ENCODE measurements at places on chromosomes 6 and 20. TPM values are rescaled to one million over a fixed set of nuclear protein-coding genes. Genes with fewer than 3 reads are reported as not detected.

The SCRT2 gene
- not detected for total RNA-seq

The DDO gene
- 0.08 TPM for total RNA-seq

The HLA-DQA1 gene
- total RNA-seq = 3.9 TPM

The SLC22A2 gene
- total RNA-seq = not detected

The ATXN1 gene
- 29.3 TPM for total RNA-seq

The NNAT gene
- 0.28 TPM for total RNA-seq

The KIZ gene
- total RNA-seq = 17.7 TPM

The EYA2 gene
- 27.7 TPM for total RNA-seq

The EBF4 gene
- 1.7 TPM for total RNA-seq

The OTOR gene
- not detected for total RNA-seq

The HIVEP1 gene
- total RNA-seq = 23.7 TPM

The OR2B6 gene
- not detected for total RNA-seq

The BTN1A1 gene
- total RNA-seq = not detected

The PRPH2 gene
- total RNA-seq = 0.08 TPM

The GSS gene
- 56.9 TPM for total RNA-seq

DNA sequence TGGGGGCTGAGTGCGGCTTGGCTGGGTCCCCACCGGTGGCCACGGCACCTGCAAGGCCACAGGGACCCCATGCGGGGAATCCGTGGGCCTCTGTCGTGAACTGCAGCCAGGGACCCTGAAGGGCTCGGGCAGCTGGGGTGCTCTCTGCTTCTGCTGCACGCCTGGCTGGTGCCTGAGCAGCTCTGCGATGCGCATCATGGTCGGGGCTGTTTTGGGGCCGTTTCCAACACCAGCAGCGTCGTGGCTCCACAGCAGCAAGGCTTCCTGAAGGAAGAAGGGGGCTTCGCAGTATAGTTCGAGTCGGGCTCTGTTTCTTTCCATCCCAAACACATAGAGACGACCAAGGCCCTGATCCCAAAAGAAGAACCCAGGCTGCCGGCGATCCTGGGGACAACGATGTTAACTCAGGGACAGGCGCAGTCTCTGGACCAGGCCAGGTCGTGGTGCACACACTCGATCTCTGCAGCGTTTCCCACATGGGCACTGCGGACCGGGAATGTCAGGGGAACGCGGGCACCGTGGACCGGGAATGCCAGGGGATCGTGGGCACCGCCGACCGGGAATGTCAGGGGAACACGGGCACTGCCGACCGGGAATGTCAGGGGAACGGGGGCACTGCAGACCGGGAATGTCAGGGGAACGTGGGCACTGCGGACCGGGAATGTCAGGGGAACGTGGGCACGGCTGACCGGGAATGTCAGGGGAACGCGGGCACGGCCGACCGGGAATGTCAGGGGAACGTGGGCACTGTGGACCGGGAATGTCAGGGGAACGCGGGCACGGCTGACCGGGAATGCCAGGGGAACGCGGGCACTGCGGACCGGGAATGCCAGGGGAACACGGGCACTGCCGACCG, 36.8 kb upstream of the BHLHE23 start:
- no peak for ATAC-seq

- ATAC-seq = no peak
Observed at GRCh38 chr6:166420351-166420750, 37.6 kb upstream of the MPC1 start.

DNA sequence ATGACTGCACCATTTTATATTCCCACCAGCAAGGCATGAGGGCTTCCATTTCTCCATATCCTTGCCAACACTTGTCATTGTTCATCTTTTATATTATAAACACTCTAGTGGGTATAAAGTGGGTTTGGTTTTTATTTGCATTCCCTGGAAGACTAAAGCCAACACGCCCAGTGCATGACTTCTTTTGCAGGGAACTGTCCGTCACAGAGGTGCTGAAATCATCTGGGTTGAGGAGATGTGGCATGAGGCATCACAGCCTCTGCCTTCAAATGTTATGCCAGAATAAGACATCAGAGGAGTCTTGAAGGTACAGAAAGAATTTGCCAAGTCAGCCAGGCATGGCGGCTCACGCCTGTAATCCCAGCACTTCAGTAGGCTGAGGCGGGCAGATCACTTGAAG, 29.9 kb upstream of the FAM210B start:
- ATAC-seq = no peak

GRCh38 chr6:16511040-16511660, 250.1 kb downstream of the ATXN1 start:
- ATAC-seq = peak; percentile 64

- no peak for ATAC-seq
Observed at GRCh38 chr6:151101161-151101815, 138.5 kb upstream of the AKAP12 start.

- no peak for ATAC-seq
Observed at GRCh38 chr6:79440598-79440997, 96.6 kb downstream of the LCA5 start.

GRCh38 chr6:162726947-162727321, 632 bp downstream of the PRKN start:
- peak; percentile 11 for ATAC-seq

GRCh38 chr6:37244430-37245310, 12.9 kb upstream of the TBC1D22B start:
- ATAC-seq = peak; percentile 90

GRCh38 chr20:24616258-24617079, 147.0 kb downstream of the SYNDIG1 start:
- no peak for ATAC-seq

GRCh38 chr6:143999406-143999805, 8.7 kb downstream of the PLAGL1 start:
- ATAC-seq = no peak

DNA sequence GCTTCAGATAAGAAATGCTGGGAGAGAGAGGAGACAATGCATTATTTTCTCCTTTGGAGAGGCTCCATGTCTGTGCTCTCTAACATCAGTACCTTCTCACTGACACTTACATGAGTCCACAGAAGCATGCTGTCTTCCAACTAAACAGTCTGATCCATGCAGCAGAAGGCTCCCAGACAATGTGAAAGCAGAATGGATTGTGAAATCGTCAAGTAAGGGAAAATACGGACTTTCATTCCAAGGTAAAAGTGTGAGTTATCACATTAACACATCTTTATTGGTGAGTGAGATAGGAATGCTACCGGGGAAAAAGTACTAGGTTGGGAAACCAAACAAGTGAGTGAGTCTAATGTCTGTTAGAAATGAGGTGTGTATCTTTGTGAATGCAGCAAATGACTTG, 167.6 kb upstream of the KCNK16 start:
- ATAC-seq = no peak

DNA sequence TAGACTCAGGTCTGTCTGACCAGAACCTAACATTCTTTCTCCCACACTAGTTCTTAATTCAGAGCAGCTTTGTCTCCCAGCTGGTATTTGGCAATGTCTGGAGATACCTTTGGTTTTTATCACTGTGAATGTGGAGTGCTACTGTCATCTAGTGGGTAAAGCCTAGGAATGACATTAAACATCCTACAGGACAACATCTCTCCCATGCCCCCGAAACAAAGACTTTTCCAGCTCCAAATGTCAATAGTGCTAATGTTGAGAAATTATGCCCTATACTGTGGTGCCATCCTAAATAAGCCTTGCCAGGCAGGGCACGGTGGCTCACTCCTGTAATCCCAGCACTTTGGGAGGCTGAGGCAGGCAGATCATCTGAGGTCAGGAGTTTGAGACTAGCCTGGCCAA, 4.2 kb upstream of the TTPAL start:
- no peak for ATAC-seq

- ATAC-seq = peak; percentile 63
Observed at GRCh38 chr20:34968042-34968775, 12.5 kb downstream of the MYH7B start.

GRCh38 chr6:151699719-151700118, 107.8 kb upstream of the ESR1 start:
- no peak for ATAC-seq

GRCh38 chr6:152721956-152722355, 24.3 kb downstream of the MYCT1 start:
- ATAC-seq = no peak

DNA sequence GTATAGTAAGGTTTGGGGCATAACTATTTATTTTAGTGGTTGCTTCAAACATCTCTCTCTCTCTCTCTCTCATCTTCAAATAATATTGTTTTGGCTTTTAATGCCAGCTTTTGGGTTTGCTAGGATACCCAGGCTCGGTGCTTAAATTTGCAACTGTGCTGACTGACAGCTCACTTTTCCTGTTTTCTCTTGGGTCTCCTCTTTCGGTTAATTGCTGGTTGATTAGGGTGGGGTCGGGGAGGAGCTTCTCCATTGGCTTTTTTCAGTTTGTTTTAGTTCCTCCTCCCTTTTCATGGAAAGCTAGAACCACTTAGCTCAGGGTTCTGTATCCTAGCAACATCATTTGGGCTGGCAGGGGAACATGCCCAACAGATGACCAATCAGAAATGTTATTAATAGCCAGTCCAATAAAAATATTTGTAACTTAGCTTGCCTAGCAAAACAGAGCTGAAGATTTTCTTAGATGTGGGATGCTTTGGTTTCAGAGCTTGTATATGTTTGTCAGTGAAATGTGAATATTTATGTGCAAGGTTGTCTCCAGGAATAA, 11.3 kb downstream of the TFAP2B start:
- ATAC-seq = no peak

- no peak for ATAC-seq
Observed at GRCh38 chr6:44967481-44967880, 360.6 kb upstream of the RUNX2 start.

GRCh38 chr6:73364549-73364948, 2.1 kb downstream of the KHDC3L start:
- ATAC-seq = no peak

- no peak for ATAC-seq
Observed at GRCh38 chr6:35178932-35179832, 34.6 kb upstream of the SCUBE3 start.

DNA sequence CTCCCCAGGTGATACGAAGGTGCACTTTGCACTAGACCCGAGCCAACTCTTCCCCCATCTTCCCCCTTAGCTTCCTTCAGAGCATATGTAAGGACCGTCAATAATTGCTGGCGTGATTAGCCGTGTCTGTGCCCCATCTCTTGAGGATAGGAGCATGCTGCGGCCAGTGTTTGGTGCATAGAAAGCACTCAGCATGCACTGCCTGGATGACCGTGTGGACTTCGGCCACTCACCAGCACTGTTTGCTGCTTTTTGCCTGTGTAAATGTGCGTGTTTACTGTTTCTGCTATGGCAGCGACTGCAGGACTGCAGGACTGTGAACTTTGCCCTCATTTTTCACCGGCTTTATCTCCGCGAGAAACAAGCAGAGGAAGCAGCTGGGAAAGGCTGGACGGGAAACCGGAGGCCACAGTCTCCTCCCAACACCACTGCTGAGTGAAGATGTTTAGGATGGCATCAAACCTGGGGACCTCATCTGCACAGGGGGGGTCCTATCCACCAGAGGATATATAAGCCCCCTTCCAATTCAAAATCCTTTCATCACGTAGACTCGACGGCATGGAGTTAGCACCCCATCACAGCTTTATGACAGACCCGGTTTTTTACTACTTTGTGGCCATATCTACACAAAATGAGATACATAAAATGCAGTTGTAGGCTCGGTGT, 150.6 kb upstream of the AFDN start:
- ATAC-seq = no peak

DNA sequence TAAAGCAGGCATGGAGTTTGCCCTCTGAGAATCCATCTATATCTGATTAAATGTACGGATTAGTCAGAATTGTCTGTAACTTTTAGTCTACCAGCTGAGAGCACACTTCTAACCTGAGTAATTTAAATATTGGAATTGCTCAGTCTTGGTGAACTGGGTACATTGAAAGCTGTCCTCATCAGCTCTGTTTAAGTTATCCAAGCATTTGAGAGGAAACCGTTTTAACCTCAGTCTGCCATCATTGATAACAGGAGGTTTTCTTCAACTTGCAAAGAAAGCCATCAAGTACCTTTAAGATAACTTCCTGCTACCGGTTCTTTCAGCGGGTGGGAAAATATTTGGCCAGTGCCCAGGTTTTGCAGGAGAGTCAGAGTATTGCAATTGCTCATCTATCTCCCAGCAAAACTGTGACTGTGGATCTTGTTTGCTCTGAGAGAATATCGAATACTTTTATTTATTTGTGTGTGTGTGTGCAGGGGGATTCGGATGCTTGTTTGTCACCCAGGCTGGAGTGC, 31.1 kb upstream of the F13A1 start:
- ATAC-seq = no peak

DNA sequence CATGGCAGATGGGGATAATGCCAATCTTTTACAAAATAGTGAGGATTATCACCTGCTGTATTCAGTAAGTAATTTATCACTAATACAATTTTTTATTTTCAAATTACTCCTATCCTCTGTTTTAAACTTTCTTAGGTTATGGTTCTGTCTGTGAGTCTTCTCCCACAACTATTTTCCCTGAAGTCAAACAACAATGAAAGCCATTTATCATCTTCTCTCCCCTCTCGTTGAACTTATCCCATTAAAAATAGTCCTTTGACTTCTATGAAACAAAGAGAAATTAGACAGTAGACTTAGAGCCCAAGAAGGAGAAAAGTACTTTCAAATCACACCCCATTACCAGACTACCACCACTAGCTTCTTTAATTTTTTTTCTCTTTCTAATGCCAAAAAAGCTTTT, 147.7 kb downstream of the SIM1 start:
- ATAC-seq = no peak

GRCh38 chr20:51154708-51155690, 132.1 kb upstream of the KCNG1 start:
- no peak for ATAC-seq

DNA sequence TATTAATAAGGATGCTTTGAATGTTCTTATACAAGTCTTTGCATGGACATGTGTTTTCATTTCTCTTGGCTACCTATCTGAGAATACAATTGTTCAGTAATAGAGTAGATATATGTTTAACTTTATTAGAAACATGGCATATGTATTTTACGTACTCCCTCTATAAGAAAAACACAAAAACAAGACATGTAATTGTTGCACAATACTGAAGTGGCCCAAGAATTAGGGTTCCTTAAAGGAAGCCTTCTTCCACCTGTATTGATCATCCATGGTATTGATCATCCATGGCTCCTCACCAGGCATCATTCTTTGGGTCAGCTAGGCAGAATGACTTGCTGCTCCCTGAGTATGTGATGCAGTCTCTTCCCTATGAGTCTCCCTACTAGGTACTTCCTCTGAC, 20.2 kb upstream of the HIVEP2 start:
- ATAC-seq = no peak

GRCh38 chr6:84651583-84651982, 112.8 kb downstream of the TBX18 start:
- no peak for ATAC-seq

- no peak for ATAC-seq
Observed at GRCh38 chr6:36035225-36035624, 7.6 kb downstream of the MAPK14 start.

- ATAC-seq = no peak
Observed at GRCh38 chr6:22709803-22710202, 140.4 kb downstream of the HDGFL1 start.
